ENCODE measurements at places on chromosomes 7 and 10.

- DNase-seq: no peak
Measured at GRCh38 chr7:128358233-128358632, 3.3 kb downstream of the PRRT4 start.

DNA sequence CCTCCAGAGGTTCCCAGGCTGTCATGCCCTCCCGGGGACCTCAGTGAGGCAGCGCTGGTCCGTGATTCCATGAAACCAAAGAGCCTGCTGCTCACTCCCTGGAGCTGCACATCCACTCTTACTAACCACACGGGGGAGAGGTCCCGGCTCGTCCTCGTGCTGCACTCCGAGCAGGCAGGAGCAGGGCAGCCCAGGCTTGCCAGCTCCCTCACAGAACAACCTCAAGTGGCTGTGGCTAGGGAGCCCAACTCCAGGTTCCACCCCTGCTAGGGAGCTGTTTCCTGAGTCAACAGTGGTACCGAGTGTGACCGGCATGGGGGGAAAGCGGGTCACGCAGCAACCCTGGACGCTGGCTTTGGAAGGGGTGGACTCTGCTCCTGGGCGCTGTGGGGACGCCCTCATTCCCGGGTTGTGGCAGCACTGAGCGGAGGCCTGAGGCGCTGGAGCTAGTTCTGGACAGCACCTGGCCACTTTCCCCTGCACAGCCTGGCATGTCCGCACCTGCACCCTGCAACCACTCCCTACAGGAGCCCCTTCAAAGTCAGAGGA, 27.9 kb upstream of the PPP2R2D start:
- DNase-seq: no peak

GRCh38 chr10:79067241-79068202, 1.2 kb upstream of the ZMIZ1 start:
- DNase-seq: peak; percentile 84

DNA sequence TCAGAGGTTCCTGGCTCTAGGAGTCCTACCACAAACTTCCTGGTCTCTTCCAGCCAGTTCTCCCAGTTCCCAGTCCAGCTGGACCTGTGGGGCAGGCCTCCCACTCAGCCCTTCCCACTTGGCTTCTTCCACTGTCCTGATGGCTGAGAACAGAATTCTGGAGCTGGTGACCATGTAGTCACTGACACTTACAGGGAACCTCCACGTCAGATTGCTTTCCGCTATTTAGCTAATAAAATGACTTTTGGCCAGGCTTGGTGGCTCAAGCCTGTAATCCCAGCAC, 63.5 kb upstream of the ZRANB1 start:
- no peak for DNase-seq

DNA sequence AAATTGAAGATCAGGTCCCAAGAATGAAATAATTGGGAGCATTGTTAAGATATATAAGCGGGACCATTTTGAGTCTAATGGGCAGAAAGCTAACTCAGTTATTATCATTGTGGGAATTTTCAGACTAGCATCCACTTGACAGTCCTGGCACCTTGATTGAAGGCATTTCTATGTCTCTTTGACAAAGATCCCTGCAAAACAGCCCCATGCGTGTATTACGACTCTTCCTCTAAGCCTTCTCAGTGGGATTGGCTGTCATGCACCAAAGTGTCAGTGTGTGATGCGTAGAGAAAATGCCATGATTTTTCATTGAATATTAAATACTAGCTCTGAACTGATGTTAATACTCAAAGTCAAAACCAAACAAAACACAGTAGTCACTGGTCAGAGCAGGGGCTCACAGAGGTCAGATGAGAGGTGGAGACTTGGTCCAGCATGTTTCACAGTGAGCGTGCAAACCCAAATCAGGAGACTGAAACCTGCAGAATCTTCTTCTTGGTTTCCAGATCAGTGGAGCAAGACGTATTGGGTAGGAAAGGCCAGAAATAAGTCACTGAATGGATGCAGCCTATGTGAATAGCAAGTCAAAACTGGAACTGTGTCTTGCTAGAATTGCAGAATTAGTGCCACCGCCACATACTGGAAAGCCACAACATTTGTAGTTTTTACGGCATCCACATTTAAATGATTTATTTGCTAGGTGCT, 303.6 kb upstream of the AKR1E2 start:
- DNase-seq: no peak

GRCh38 chr7:133931053-133931452, 196.1 kb upstream of the LRGUK start:
- DNase-seq: no peak

DNA sequence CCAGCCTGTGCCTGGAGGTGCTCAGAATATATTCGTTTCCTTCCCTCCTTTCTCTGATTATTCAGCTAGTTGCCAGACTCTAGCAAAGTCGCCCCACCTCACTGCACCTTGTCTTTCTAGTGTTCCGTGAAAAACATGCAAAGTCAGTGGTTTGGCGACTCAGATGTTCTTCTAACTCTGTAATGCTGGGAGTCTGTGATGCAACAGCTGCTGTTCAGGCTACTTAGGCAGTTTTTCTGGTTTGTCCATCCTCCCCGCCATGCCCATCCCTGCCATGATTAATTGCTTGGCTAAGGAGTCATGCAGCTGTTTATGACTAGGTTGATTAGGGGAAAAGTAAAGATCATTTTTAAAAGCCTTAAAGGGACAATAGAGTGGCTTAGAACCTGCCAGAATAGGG, 99.4 kb downstream of the MTPN start:
- no peak for DNase-seq

- peak; percentile 2 for DNase-seq
Measured at GRCh38 chr7:115475761-115476385, 554.0 kb downstream of the MDFIC start.

DNA sequence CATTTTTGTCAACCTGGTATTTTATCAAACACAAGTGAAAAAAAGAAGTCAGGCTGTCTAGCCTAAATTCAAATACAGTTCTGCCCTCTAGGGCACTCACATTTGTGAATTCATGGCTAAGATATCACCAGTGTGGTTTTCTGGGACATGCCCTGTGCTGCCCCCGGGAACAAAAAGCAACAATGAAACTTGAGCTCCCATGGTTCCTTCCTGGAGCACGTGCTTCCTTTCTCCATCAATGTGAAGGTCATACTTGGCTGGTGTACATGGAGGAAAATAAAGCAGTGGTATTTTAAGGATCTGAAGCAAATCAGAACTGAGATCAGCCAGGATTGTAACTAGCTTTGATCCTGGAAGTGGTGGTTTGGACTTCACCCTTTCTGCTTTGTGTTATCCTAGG, 128.9 kb upstream of the FRMD4A start:
- DNase-seq: no peak

GRCh38 chr10:11838298-11838852, 15.2 kb downstream of the PROSER2 start:
- no peak for DNase-seq

DNA sequence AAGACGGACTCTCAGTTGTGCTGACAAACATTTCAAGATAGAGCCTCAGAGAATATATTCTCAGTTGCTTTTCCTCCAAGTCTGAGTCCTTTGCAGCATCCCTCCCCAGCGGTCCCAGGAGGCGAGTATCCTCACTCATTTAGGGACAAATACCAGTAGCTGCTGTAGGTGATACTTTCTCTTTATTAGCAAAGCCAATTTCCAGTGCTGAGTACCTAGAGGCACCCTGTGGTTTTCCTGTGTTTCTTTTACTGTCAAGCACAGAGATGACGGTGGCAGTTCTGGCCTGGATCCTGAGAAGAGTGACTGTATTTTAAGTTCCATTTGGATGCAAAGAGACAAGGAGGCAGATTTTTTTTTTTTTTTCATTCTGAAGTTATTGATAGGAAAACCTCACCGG, 1058.4 kb downstream of the SORCS3 start:
- no peak for DNase-seq

DNA sequence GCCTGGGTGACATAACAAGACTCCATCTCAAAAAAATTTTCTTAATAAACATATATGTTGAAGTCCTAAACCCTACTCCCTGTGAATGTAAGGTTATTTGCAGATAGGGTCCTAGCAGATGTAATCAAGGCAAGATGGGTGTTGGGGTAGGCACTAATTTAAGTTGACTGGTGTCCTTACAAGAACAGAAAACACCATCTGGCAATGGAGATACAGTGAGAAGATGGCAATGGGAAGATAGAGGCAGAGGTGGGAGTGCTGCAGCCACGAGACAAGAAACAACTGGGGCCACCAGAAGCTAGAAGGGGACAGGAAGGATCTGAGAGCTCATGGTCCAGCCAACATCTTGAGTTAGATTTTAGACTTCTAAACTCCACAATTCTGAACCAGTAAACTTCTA, 606.4 kb downstream of the CNTNAP2 start:
- DNase-seq: no peak

- no peak for DNase-seq
Measured at GRCh38 chr10:30488316-30488715, 54.3 kb downstream of the MAP3K8 start.

DNA sequence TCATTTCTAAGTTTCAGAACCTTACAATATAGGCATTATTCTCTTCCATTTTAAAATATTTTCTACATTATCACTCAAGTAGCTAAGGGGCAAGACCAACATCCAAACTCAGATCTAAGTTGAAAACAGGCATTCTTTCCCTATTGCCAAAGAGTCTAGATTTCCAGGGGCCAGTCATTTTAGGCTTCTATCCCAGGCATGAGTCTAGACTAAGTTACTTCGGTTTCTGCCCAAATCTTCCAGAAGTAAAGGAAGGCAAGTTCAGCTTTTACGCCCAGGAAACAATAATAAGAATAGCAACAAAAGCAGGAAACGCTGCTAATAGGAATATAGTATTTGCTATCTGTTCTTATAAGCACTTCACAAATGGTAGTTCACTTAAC, 189.9 kb downstream of the DGKI start:
- DNase-seq: no peak

GRCh38 chr7:54811041-54811845, 52.2 kb upstream of the SEC61G start:
- no peak for DNase-seq

DNA sequence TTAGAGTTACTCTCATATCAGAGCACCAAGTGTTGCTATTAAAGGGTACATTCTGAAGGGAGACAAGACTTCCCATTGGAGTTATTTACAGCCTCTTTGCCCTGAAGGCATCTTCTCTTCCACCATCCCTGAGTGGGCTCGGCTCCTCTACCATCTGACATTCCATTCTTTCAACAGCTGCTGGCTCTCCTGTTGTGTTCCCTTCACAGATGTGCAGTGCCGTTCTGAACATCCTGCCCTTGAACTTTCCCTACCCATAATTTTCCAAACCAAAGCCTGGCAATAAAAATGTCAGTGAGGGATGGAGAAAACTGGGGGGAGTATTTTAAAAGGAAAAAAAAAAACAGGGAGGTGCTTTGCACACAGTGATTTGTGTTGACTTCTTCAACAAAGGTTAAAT, 392.9 kb downstream of the KCNMA1 start:
- no peak for DNase-seq

DNA sequence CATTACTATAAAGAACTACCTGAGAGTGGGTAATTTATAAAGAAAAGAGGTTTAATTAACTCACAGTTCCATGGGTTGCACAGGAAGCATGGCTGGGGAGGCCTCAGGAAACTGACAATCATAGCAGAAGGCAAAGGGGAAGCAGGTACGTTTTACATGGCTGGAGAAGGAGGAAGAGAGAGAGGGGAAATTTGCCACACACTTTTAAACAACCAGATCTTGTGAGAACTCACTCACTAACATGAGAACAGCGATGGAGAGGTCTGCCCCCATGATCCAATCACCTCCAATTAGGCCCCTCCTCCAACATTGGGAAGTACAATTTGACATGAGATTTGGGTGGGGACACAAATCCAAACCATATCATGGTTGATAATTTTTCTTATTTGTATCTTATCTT, 51.8 kb upstream of the PPP1R9A start:
- no peak for DNase-seq

DNA sequence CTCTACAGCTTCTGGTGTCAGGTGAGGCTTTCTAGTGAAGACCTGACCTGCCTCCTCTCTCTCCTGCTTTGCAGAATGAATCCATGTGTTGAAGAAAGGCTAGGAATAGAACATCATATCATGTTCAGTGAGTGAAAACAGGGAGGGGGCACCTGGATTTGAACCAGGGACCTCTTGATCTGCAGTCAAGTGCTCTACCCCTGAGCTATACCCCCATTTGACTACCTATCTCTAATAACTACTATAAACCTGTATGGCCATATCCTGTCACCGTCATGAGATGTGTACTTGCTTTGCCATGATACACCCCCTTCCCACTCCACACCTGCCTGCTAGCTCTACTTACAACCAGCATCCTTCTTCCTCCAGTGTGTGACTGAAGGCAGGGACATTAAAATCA, 91.3 kb upstream of the ZNF746 start:
- no peak for DNase-seq

DNA sequence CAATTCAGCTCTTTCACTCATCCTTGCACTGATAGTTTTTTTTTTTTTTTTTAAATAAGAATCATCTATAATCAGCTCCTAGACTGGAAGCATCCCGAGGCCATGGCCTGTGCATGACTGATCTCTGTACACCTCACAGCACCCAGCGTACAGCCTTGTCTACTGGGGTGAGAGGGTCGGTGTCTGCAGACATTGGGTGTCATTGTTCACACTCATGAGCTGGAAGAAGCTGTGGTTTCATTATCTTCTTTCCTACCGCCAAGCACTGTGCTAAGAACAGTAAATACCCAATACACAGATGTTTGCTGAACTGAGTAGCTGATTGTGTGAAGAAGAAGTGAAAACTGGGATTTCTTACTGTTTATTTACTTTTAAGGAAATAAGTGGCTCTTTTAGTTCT, 123.6 kb downstream of the CLEC2L start:
- no peak for DNase-seq

- DNase-seq: no peak
Measured at GRCh38 chr7:116899308-116899707, 36.9 kb downstream of the CAPZA2 start.

DNA sequence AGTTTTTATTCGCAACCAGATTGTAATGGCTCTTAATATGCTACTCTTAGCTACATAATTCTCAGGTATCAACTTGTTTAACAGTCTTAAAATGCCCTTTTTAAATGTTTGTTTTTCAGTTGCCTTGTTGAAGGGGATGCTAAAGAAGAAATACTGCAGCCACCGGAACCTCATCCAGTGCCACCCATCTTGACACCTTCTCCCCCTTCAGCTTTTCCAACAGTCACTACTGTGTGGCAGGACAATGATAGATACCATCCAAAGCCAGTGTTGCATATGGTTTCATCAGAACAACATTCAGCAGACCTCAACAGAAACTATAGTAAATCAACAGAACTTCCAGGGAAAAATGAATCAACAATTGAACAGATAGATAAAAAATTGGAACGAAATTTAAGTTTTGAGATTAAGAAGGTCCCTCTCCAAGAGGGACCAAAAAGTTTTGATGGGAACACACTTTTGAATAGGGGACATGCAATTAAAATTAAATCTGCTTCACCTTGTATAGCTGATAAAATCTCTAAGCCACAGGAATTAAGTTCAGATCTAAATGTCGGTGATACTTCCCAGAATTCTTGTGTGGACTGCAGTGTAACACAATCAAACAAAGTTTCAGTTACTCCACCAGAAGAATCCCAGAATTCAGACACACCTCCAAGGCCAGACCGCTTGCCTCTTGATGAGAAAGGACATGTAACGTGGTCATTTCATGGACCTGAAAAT, 69.5 kb upstream of the RSBN1L start:
- no peak for DNase-seq

GRCh38 chr10:33507662-33508425, 173.4 kb upstream of the NRP1 start:
- DNase-seq: no peak

All from CD4-positive, alpha-beta T cell treated with Interleukin-15 for 4 hours (primary cell).